ENCODE measurements at places on chromosomes 13 and 19.

GRCh38 chr13:48234566-48235340, 1.7 kb downstream of the ITM2B start:
- DNase-seq, result no peak

GRCh38 chr13:48527955-48528354, 4.9 kb downstream of the RCBTB2 start:
- no peak for DNase-seq

- DNase-seq, result peak; percentile 55
Observed at GRCh38 chr13:51343475-51343874, 4.0 kb downstream of the SERPINE3 start.

GRCh38 chr13:91644806-91645205, 246.4 kb downstream of the GPC5 start:
- peak; percentile 9 for DNase-seq

DNA sequence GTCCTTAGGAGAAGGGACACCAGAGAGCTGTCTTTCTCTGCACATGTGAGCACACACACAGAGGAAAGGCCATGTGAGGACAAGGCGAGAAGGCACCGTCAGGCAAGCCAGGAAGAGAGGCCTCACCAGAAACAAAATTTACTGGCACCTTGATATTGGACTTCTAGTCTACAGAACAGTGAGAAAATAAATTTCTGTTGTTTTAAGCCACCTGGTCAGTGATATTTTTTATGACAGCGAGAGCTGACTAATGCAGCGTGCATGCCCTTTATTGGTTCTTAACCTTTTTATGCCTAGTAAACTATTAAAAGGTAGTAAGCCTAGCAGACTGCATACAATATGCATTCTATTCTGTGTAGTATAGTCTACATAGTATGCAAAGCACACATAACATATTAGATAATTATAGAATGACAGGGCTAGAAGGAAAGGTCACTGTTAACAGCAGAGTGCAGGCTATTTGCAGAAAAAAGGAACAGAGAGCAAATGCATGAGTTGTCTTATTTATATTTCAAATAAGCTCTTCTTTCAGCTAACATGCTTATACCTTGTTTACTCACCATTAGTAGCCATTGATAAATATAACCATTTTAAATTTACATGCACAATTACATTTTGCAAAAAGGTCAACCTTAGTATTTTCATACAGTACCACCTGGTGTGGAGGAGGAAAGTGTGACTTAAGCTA, 25.2 kb upstream of the KATNAL1 start:
- no peak for DNase-seq

- no peak for DNase-seq
Observed at GRCh38 chr19:43525836-43526771, 897 bp downstream of the ETHE1 start.

DNA sequence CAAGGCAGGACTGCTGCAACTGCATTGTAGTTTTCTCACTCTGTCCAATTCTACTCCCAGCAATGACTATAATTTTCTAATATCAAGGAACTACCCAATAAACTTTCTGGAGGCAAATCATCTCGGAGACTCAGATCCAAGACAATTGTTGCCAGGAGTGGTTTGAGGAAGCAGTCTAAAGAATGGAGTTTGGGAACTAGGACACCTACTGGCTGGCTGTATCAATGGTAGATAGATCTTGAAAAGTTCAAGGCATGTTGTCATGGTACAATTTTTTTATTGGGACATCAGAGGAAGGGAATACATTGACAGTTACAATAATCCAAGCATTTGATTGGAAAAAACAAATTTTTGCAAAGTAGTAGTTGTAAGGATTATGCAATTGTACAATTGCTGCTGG, 648.3 kb upstream of the SLITRK6 start:
- no peak for DNase-seq

- no peak for DNase-seq
Observed at GRCh38 chr19:11465600-11465999, 15.2 kb downstream of the ELAVL3 start.

- no peak for DNase-seq
Observed at GRCh38 chr13:76009267-76009890, 373.2 kb downstream of the LMO7 start.

- DNase-seq, result no peak
Observed at GRCh38 chr13:21686751-21687391, 16.0 kb downstream of the FGF9 start.
